ENCODE measurements at places on chromosomes 5 and 9.
A peak's percentile ranks its signal among the peaks of the same experiment; 100 is the strongest.

- DNase-seq = peak; percentile 27
Measured at GRCh38 chr9:127283917-127284497, 19.4 kb downstream of the GARNL3 start.

DNA sequence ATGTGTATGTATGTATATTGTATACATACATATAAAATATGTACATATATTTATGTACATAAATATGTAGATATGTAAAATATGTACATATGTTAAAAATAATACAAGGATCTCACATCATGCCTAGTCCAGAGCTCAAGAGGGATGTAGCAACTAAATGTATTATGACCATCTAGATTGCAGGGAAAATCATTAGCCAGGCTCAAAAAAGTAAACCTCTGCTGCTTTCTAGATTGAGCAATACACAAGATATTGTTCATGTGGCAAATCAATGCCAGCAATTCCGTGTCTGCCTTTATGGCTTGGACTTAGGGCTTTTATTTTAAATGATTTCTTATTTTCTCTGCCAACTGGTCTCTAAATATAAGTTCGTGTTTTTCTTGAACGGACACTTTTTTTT is 65.2 kb downstream of the RAI14 start:
- no peak for DNase-seq

DNA sequence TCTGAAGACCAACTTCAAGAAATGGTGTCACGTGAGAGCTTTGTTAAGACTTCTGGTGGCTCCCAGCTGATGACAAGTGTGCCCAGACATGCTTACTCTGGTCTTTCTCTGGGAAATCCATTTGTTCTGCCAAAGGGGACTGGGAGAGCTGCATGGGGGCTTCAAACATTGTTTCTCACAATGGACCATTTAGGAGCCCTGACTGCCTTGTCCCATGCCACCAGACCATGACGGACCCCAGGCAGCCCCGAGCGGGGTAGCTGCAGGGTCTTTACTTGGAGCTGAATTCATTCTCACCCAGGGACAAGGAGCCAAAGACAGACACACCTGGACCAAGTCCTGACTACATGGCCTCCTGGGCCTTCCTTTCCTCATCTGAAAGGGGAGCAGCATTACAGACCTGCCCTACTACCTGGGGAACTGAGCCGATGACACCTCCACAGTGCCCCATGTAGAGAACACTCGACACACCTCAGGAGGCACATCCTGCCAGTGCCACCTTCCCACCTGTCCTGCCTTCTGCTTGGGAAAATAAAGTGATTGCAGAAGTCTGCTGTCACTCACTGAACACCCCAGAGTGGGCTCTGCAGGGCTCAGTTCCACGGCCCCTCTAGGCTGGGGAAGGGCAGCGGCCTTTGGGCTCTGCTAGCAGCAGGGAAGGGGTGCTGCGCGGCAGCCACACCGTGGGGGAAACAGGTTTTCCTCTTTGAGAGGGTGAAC is 169.0 kb downstream of the DAB2IP start:
- no peak for DNase-seq

GRCh38 chr9:114285166-114285867 is 37.6 kb upstream of the ORM1 start:
- no peak for DNase-seq

DNA sequence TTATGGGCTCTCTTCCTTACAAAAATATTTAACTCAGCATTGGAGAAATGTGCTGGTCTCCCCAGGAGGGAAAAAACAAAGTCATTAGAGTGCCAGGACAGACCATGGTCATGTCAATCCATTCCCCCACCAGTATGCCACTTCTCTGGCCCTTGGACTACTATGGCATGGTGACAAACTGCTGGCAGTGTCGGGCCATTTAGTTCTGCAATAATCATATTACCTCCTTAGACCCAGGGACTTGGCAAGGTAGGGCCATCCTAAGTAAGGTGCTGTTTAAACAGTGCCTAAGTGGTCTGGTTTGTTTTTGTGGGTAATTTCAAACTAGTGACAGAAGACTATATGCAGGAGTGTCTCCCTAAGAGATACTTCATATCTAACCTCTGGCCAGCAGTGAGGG is 177.8 kb upstream of the STK32A start:
- no peak for DNase-seq

DNA sequence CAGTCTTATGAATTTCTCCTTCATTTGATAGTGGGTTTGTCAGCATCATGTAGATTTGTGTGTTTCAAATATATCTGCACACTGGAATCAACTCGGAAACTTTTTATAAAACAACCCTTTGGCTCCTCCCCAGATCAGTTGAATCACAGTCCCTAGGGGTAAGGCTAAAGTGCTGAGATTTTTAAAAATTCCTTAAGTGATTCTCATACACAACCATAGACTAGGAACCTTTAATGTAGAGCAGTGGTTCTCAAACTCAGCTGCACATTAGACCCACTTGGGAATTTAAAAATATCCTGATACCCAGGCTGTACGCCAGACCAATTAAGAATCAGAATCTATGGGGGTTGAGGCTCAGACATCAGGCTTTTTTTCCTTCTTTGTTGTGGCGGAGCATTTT is 17.5 kb upstream of the JAK2 start:
- no peak for DNase-seq

- no peak for DNase-seq
Measured at GRCh38 chr5:137215261-137215660, 283.9 kb downstream of the SPOCK1 start.

DNA sequence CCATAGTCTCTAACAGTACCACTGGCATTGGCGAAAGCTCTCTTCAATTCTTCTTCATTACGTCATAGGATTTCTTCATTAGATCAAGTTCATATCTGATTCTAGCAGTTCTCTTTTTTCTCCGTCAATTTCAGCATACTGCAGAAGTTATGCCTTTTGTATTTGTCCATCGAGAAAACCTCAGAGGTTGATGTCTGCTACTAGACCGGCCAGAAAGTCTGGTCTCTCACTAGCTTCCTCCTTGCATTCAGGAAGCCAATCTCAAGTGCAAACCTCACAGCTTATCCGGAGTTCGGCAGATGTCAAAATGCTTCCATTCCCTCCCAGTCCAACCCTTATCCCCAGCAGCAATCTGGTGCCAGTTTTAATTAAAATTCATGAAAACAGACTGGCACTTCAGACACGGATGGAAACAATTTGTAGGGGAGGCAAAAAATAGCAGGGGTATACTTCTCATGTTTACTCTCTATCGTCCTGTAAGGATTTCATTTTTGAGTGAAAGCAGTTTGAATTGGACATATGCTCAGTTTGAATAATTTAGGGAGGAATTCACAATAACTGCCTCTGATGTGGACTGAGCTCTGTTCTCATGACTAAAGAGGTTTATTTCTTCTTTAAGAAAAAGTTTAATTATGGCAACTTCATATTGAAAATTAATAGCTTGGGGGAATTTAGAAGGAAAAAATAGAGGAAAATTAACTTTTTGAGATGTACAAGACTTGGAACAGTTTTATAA is 56.4 kb upstream of the TMC1 start:
- no peak for DNase-seq

GRCh38 chr5:136031711-136032110 is 2.9 kb downstream of the TGFBI start:
- DNase-seq = no peak

GRCh38 chr5:176995122-176995490 is 11.5 kb downstream of the UIMC1 start:
- no peak for DNase-seq

DNA sequence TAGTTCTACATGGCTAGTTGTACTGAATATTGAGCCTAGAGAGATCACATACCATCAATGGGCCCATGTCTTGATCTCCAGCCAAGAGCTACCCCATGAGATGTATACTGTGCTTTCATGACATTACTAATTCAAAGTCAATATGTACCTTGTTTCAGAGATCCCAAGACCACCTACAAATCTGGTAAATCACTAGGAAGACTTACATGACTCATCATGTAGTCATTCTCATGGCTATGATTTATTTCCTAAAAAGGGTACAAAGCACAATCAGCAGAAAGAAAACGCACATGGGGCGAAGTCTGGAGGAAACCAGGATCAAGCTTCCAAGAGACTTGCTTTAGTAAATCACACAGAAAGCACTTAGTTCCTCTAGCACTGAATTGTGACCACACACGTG is 103.0 kb downstream of the PCSK5 start:
- no peak for DNase-seq

DNA sequence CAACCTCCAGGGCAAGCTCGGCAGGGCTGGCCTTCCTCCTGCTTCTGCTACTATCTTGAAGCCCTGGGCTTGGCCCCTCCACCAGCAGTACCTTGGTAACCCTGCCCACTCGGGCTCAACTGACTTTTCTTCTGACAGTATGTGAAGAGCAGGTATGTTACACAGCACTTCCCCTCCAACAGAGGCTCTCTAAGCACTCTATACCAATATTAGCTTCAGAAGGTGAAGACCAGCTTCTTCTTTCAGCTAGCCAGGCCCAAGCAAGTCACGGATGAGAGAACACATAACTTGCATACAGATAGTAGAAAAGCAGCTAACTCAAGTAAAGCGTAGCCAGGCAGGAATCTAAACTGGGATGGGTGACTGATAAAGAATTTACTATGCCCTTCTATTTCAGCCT is 64.3 kb downstream of the FEM1C start:
- no peak for DNase-seq

- no peak for DNase-seq
Measured at GRCh38 chr5:51278539-51278938, 104.7 kb upstream of the ISL1 start.

DNA sequence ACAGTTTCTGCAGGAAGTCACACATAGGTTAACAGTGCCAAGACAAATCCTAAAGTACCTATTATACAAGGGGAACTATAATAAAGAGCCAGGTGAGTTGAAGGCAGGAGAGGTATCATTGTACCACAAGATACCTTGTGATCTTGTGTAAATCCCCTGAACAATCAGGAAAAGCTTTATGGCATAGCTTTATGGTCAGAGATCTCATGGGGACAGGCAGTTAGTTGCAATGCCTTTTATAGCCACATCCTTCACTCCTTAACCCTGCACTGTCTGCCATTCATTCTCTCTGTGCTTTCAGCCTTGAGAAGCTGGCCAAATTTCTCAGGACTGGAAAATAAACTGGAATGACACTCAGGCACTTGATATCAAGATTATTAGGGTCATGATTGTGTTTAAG is 97.0 kb downstream of the GHR start:
- DNase-seq = no peak

DNA sequence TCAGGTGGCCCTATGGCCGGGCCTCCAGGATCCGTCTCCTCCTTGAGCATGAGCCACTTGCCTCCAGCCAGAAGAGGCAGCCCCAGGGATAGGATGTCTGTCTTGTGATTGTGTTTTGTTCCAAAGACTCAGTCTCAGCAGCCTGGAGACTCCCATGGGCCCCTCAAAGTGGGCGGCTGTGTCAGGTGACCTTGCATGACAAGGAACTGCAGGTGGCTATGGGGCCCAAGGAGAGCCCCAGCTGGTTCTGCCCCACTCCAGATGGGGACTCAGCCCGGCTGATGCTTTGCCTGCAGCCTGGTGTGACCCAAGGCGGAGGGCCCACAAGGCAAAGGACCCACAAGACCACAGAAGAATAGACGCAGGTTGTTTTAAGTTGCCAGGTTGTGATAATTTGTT is 284.3 kb upstream of the IRX4 start:
- DNase-seq = no peak

GRCh38 chr5:1763960-1764605 is 35.6 kb downstream of the MRPL36 start:
- DNase-seq = no peak

DNA sequence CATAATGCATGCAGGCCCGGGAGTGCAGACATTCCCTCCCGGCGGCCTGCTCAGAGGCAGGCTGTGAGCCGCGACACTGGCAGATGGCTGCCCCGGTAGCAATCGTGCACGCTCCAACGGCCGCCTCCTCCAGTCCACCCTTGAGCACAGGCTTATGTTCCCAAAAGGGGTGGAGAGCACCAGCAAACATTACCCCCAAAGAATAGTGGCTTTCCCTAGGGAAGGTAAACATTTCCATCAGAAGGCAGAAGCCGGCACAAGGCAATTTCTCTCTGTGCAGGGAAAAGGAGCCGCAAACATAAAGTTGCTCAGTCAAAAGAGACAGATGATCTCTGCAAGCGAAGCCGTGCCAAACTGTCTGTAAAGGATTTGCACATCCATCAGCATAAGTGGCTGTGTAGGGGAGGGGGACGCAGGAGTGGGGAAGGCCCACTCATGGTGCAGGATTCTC is 92.5 kb downstream of the SIL1 start:
- no peak for DNase-seq

- DNase-seq = no peak
Measured at GRCh38 chr5:156134216-156134615, 192.7 kb upstream of the SGCD start.

GRCh38 chr9:137095664-137096517 is 9.1 kb downstream of the MAN1B1 start:
- DNase-seq = peak; percentile 90

- DNase-seq = no peak
Measured at GRCh38 chr9:117134826-117135500, 279.9 kb downstream of the ASTN2 start.

DNA sequence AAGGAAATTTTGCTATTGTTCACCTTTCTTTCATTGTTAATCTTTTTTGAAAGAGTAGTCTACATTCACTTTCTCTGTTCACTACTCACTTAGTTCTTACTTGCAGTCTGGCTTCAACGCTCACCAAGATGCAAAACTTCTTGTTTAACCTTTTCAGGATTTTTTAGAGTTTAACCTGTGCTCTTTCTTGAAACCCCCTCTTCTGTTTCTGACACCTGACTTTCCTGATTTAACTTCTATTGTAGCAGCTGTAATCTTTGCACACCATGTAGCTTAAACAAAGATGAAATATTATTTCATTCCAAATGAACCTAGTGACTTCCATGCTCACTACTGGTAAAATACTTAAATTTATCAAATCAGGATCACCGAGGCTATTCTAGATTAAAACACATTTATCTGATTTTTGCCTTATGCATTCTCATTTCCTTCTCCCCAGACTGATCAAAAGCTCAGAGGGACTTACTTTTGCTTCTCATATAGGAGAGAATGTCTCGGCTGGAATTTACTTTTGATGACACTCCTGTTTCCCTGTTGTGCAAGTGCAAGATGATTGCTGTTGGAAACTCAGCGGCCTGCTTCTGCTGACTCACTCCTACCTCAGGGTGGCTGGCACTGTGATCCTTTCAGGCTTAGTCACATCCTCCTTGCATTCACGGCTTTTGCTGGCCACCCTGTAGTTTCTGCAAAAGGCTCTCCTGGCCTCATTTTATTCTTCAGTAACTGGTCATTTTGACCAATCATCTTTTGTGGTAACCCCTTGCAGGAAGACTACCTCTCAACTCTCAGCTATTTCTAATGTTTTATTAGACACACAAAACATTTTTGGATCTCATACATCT is 109.3 kb upstream of the IFNE start:
- DNase-seq = peak; percentile 84

DNA sequence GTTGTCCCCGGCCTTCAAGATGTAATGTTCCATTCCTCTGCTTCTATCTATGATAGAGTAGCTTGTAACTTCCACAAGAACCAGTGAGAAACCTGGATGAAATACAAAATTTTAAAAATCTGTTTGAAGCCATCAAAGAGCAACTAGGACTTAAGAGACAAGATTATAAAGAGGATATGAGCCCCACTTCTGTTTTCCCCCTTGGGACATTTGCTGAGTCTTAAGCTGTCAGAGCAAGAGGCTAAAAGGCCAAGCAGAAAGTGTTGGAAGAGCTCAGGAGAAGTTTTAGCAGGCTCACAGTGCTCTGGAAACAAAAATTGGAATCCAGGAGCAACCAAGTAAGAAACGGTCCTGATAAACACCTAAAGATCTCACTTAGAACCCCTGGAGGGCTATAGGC is 76.1 kb downstream of the ADRB2 start:
- DNase-seq = no peak

All from activated CD4-positive, alpha-beta T cell treated with anti-CD3 and anti-CD28 coated beads, Interleukin-2, Interleukin-4, amounts not matched to agents 100 ng/mL and 50 ng/mL, durations not matched to agents 16 hours and 8 hours (primary cell).